CD4-positive, alpha-beta T cell treated with Interferon gamma for 1 hour (primary cell): ENCODE measurements at places on chromosomes 6 and 20.
A peak's percentile ranks its signal among the peaks of the same experiment; 100 is the strongest.

DNA sequence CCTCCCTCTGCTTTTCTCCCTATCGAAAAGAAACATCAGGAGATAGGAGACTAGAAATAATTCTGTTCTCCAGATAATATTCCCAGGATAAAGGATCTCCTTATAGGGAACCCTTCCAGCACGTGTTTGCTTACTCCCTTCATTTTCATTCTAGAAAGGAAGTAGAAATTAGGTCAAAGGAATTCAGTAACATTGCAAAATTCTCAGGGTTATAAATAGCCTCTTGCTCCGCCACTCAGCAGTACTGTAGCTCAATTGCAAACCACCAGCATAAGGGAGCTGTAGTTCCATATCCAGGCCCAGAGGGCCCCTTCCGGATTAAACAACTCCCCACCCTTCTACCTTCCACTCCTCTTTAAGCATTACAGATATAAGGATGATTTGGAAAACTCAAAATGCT is 6.2 kb downstream of the ELMO2 start:
- DNase-seq, result peak; percentile 11

GRCh38 chr20:58447511-58448391 is 58.7 kb downstream of the VAPB start:
- peak; percentile 32 for DNase-seq

DNA sequence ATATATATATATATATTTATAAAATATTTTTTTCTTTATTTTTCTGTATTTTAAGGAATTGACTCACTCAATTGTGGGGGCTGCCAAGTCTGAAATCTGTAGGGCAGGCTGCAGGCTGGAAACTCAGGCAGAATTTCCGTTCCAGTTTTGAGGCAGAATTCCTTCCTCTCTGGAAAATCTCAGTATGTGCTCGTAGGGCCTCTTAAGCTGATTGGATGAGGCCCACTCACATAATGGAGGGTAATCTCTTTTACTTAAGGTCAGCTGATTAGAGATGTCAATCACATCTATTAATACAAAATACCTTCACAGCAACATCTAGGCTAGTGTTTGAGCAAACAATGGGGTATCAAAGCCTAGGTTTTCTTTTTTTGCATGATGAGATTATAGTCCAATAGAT is 244.7 kb upstream of the RNF24 start:
- DNase-seq, result no peak

GRCh38 chr6:33717934-33718455 is 6.5 kb upstream of the UQCC2 start:
- no peak for DNase-seq

DNA sequence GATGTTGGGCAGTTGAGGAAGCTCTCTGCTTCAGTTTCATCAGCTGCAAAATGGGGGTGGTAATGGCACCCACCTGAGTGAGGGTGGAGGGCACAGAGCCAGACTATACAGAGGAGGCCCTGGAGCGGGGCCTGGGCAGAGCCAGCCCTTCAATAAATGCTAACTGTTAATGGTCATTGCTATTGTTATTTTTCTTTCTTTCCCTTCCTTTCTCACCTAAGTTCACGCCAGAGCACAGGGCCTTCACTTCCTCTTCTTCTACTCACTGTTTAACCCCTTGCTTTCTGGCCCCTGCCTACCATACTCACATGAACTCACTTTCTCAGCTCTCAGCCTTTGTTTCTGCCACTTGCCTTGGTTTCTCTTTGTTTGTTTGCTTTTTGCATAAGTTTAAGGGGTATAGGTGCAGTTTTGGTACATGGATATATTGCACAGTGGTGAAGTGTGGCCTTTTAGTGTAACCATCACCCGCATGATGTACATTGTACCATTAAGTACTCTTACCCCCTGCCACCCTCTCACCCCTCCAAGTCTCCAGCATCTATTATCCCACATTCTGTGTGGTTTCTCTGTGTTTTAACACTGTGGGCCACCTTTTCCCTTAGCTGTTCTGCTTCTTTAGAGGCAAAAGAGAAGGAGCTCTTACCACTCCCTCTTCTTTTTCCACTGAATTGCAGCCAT is 7.5 kb upstream of the RREB1 start:
- DNase-seq, result no peak

DNA sequence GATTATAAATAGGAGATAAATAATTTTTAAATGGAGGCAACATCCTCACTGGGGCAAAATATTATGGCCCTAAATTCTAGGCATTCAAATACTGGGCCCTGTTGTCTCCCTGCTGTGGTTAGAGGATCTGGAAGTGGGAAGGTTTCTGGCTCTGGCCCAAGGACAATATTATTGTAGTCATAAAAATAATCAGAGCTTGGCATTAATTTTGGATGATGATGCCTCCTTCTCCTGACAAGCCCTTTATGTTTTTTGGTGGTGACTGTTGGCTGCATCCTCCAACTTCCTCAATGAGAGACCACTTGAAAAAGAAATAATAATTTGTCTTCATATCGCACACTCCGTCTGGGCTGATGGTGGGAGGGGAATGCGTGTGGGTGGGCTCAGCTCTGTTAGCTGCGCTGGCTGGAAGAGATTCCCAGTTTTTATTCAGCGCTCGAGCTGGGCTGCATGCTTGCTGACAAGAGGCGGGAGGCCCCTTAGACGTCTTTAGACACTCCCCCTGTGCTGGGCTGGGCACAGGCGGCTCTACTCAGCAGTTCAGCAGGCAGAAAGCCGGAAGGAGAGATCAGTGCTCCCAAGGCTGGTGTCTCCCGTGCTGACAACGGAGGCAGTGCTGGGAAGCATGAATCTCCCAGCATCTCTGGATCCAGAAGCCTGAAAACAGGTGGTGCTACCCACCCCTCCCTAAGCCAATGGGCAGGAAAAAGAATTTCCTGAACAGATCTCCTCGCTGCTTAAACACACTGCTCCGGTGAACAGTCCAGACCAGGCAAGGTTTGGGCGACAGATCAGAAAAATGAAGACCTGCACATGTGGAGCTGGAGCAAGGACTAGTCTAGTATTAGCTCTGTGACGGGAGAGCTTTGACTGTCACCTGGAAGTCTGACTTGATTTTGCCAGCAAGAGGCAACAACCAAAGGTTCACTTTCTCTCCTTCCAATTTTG is 97.7 kb downstream of the SYCP2 start:
- no peak for DNase-seq

- no peak for DNase-seq
These were observed 37.6 kb downstream of the RRBP1 start for GRCh38 chr20:17644451-17644850.

GRCh38 chr6:53440336-53440945 is 91.7 kb upstream of the ELOVL5 start:
- DNase-seq, result no peak

DNA sequence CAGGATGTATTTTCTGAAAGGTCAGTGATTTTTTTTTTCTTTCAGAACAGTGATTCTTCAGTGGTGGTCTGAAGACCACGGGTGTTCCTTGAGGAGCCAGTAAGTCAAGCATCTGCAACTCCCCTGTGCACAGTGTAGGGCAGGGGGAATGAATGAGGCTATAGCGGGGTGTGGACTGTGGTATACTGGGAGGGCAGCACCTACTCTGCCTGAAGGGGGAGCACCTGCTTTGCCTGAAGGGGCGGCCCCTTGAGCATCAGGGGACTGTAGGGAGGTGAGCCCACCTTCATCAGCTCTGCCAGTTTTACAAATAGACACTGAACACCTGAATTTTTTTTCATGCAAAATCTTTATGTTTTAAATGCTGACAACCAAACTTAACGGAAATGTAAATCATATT is 77.5 kb upstream of the RIPOR2 start:
- no peak for DNase-seq

- DNase-seq, result peak; percentile 91
These were observed at the start of the genes BYSL and MED20 for GRCh38 chr6:41920921-41921711. TSS of gene BYSL (plus strand) at chr6:41921499. CDS start at chr6:41921563, 64 bp downstream. TSS of gene MED20 (minus strand) at chr6:41921139. CDS start at chr6:41921018, 121 bp downstream.

DNA sequence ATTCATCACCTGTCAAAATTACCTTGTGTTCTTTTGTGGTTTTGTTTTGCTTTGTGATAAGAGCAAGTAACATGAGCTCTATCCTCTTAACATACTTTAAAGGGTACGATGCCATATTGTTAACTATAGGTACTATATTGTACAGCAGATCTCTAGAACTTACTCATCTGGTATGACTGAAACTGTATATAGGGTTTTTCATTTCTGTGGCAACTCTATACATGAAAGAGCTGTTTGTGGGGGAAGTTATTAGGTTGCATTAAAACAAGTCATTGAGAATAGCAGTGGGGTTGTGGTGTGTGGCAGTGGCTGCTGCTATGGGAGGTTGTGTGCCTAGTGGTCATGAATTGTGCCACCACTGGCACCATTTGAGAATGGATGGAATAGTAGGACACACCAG is 268.4 kb downstream of the KCNQ5 start:
- no peak for DNase-seq

DNA sequence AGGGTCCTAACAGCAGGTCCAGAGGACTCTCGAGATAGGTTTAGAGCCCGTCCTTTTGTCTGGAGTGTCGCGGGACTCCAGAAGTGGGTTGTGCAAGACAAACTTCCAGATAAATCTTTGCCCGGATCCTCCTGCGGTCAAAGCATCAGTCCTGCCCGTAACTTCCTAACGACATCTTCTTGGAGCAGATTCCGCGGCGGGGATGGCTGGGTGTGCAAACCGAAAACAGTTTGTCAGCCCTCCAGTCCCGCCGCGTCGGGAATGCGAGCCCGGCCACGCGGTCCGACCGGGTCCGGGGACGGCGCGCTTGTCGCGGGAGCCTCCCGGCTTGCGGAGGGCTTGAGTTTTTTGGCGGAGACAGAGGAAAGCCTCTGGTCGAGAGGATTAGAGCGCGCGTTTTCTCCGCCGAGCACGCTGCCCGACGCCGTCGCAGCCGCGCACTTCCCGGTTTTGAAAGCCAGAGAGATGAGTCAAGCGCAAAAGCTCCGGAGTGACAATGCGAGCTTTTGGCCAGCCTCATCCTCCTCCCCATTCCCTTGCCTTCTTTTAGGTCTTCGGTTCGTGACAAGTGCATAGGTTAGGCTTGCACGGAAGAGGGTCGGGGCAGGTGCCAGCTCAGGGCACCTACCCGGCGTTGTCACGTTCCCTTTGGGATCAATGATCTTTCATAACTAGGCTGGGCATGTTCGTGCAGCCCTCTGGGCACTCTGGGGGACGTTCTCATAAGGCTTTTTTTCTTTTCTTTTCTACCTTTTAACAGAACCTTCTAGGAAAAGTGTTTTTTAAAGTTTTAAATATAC is 91.3 kb upstream of the PRDM1 start:
- DNase-seq, result peak; percentile 42

- no peak for DNase-seq
These were observed 1.9 kb downstream of the FBXO9 start for GRCh38 chr6:53066874-53067706.
